ENCODE measurements at places on chromosomes 4 and X. TPM values are rescaled to one million over a fixed set of nuclear protein-coding genes. Genes with fewer than 3 reads are reported as not detected.

SYN1 gene
- 1.0 TPM for total RNA-seq

TRAPPC11 gene
- total RNA-seq = 21.1 TPM

ARL13A gene
- total RNA-seq = not detected

FBXW7 gene
- total RNA-seq = 16.2 TPM

ADH6 gene
- 0.18 TPM for total RNA-seq

MEPE gene
- total RNA-seq = not detected

SLC49A3 gene
- total RNA-seq = 0.62 TPM

GLOD5 gene
- total RNA-seq = not detected

GABRG1 gene
- total RNA-seq = not detected

MUC7 gene
- total RNA-seq = not detected

CT83 gene
- total RNA-seq = not detected

PITX2 gene
- total RNA-seq = 0.44 TPM

UGT2B15 gene
- total RNA-seq = 0.13 TPM

DNA sequence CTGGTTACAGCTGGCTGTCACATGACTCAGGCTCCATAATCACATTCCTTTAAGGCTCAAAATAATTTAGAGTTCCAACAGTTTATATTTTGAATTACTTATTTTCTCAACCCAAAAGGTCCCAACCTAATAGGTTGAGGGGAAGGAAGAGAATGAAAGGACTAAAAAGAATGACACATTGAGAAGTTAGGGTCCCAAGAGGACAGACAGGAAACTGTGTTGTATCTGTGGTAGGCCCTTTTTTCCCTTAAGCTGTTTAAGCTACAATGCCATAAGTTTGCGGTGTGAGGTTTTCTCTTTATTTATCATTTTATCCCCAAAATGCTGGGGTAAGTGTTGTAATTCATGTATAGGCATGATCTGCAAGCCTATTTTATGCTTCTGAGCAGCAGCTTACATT, 290.2 kb downstream of the ZNF674 start:
- DNase-seq = no peak

DNA sequence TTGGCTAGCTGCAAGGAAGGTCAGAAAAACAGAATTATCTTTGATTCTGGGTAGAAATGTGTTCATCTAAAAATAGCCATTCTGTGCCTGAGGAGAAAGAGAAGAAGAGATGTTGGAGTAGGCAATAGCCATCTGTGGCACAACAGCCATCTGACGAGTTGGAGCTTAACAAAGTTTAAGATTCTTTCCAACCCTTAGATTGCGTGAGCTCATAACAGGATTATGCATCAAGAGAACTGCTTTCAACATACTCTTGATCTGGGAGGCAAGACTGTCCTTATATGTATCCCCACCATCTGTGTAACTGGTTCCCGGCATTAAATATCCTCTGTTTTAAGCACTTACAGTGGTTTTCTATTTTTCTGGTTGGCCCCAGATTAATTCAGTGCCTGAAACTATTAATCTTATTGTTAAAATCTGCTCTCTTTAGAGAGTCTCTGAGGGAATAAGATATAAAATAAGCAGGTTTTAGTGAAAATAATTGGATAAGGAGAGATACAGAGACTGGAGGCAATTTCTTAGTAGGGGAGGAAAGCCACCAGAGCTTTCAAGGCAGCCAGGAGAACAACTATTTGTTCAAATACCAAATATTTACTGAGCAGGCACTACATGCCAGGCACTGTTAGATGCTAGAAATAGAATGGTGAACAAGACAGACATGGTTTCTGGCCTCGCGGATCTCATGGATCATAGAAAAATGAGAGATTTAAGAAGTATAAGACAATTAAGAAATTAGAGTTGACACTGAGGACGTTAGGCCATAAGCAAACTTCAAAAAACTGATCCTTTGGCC, 398.0 kb downstream of the SMARCA1 start:
- DNase-seq = no peak

- DNase-seq = no peak
These were observed at the start of gene CXCL5 for GRCh38 chr4:73998040-73999011. TSS of gene CXCL5 (minus strand) at chr4:73998677. CDS start at chr4:73998581, 96 bp downstream.

GRCh38 chr4:141534985-141535384, 101.4 kb upstream of the IL15 start:
- DNase-seq = no peak

DNA sequence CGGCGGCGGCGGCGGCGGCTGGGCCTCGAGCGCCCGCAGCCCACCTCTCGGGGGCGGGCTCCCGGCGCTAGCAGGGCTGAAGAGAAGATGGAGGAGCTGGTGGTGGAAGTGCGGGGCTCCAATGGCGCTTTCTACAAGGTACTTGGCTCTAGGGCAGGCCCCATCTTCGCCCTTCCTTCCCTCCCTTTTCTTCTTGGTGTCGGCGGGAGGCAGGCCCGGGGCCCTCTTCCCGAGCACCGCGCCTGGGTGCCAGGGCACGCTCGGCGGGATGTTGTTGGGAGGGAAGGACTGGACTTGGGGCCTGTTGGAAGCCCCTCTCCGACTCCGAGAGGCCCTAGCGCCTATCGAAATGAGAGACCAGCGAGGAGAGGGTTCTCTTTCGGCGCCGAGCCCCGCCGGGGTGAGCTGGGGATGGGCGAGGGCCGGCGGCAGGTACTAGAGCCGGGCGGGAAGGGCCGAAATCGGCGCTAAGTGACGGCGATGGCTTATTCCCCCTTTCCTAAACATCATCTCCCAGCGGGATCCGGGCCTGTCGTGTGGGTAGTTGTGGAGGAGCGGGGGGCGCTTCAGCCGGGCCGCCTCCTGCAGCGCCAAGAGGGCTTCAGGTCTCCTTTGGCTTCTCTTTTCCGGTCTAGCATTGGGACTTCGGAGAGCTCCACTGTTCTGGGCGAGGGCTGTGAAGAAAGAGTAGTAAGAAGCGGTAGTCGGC, 528 bp downstream of the FMR1 start:
- no peak for DNase-seq

DNA sequence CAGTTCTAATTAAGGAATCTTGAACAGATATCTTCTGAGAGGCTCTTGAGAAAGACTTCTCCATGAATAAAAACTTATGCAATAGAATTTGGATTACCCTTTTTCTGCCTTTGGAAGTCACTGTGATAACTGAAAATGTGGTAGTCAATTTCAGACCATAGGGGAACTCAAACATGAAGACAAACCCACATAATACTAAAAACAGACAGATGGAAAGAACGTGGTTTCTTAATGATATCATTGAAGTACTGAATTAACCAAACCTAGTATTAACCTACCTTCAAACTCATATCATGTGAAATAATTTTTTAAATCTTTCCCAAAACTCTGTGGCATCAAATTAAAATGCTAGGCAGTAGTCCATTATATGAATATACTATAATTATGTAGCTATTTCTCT, 153.5 kb downstream of the CAMK2D start:
- DNase-seq = no peak

GRCh38 chrX:44228621-44229020, 114.9 kb downstream of the EFHC2 start:
- no peak for DNase-seq

GRCh38 chr4:71752383-71753042, 31.4 kb downstream of the GC start:
- DNase-seq = no peak

DNA sequence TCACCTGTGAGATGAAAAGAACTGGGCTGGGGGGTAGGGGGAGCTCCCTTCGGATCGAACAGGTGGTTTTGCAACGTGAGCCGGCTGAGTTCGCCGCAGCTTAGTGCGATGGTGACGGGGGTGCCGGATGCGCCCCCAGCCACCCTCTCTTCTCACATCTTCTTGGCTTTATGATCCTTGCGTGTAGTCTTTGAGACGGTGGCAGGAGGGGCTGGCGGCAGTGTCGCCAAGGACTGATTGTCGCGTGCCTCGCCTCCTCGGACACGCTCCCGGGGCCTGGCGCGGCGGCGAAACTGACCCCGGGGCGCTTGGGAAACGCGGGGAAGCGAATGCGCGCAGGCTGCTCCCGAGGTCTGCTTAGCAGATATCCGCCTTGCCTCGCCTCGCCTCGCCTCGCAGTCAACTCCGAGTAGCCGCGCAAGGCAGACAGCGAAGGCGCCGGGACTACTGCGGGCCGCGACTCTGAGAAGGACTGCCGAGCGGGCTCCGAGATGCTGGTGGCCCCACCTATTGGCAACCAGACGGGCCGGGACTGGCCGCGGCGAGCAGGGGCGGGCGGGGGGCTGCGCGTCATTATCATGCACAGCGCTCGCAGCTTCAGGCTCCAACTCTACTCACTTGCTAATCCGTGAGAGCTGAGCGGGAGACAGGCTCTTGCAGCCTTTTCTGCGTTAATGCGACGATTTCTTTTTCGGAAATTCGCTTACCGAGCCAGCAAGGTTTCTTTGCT, 1.5 kb downstream of the GRID2 start:
- DNase-seq = no peak

GRCh38 chrX:13254076-13254785, 65.6 kb downstream of the ATXN3L start:
- DNase-seq = no peak

DNA sequence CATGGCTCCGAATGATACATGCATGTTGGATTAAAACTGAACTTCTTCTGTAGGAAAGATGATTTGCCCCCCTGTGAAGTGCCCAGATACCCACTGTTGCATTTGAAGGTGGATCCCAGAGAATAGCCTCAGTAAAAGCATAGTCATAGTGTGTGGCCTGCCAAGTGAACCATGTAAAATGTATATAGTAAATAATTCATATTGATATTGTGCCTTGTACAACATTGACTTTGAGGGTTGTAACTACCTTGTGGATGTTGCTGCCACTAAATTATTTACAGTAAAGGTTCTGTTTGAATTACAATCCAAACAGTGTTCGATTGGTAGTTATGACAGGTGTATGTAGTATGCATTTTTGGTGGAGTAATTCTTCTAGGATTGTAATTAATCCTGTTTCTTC, 19.2 kb downstream of the TMEM131L start:
- no peak for DNase-seq

DNA sequence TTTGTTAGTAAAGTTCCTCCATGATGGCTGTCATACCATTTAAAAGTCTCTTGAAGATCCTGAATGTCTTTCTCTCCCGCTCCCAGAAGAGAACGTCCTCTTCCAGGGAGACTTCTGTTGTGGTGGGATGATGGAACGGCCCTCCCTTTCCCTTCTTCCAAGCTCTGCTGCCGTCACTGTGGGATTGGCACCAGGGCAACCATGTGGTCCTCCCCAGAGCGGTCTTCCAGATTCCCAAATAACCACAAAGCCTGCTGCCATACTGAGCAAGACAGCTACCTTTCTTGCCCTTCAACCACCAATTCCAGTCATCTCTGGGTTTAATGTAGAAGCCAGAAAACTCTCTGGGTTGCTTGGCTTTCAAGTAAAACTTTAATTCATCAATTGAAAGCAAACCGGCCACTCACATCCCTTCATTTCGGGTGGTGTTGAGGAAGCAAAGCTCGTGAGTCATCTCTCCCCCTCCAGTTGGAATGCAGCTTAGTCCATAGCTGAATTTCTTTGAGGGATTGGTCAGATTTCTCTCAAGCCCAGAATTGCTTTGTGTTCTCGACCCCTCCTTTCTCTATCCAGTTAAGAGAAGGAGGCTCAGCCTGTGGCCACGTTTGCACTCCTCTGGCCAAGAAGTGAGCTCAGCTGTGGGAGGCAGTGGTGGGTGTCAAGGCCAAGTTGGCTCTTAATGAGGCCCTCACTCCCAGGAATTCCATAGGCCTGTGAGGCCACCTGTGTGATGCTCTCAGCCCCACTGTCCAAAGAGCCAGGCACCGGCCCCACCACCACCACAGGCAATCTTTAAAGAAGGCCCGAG, 36.9 kb downstream of the FHDC1 start:
- DNase-seq = no peak

DNA sequence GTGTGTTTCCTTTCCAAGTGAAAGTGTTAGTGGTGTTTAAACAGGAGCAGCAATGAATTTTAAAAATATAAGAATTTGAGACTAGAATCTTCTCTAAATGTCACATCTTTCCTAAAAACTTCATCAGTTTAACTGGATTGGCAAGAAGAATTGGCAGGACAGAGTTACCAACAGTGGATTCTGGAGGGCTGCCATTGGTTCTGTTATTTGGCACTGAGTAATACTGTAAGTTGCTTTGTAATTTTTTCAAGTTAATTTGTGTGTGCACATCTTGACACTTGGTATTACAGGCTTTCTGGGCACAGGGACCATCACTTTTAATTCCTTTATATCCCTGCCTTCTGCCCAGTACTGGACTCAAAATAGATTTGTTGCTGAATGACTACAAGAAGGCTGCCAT, 4.5 kb upstream of the GPRIN3 start:
- no peak for DNase-seq

- no peak for DNase-seq
These were observed 133.7 kb downstream of the AMELX start for GRCh38 chrX:11426712-11427452.

GRCh38 chr4:163523791-163524365, 29.4 kb downstream of the TMA16 start:
- DNase-seq = no peak

GRCh38 chrX:34300871-34301270, 168.8 kb upstream of the FAM47A start:
- peak; percentile 10 for DNase-seq

DNA sequence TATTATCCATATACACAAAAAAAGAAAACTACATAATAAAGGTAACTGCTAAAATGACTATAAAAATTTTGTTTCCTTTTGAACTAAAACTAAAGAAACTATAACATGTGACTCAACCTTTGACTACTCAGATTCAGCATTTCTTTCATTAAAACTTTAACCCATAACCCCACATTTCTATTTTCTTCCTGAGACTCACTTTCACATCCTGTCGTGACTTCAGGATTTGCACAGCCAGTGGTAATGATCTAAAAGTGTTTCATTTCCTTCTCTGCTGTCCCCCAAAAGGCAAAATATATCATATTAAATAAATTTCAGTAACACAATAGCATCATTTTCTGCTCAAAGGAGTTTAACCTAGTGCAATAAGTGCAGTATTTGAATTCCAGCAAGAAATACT, 1022.4 kb upstream of the DIAPH2 start:
- no peak for DNase-seq

- DNase-seq = no peak
These were observed 115.0 kb upstream of the KCNIP4 start for GRCh38 chr4:22063613-22064012.

DNA sequence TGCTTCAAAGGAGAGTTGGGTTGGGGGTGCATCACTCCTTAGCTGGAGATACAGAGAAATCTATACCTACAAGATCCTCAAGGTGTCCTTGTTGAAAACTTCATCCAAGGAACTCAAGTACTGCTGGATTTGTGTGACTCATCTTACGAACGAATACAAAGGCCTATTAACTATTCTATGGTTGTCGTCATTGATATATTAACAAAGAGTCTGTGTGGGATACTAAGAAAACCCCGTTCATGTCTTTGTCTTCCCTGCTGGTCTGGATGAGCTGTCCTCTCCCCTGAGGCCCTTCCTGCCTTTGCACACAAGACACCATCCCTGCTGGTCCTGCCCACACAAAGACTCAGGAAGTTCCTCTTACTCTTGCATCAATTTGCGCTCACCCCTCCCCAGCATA, 54.9 kb upstream of the IRF2 start:
- no peak for DNase-seq

- DNase-seq = no peak
These were observed 756.9 kb downstream of the FAT4 start for GRCh38 chr4:126071346-126072333.

DNA sequence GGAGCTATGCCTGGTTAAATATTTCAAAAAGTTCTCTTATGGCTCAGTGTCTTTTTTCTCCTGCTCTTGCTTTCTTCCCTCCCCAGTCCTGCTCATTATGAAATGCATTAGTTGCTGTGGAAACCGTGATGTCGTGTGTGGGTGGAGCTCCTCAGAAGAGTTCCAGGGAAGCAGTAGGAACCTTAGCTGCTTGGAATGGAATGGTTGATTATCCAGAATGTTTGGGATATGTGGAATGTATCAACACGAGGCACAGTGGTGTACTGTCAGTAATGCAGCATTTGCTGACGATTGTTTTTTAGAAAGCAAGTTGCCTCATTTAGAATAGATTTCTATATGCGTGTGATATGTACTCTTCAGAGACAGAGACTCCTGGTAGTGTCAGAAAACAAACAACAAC, 333.2 kb downstream of the ARHGAP10 start:
- no peak for DNase-seq
